Activated T-cell treated with anti-CD3 and anti-CD28 coated beads, Interleukin-2, amount 50 U/mL, for 1 hour (primary cell): ENCODE measurements at places on chromosomes 2 and 18.

DNA sequence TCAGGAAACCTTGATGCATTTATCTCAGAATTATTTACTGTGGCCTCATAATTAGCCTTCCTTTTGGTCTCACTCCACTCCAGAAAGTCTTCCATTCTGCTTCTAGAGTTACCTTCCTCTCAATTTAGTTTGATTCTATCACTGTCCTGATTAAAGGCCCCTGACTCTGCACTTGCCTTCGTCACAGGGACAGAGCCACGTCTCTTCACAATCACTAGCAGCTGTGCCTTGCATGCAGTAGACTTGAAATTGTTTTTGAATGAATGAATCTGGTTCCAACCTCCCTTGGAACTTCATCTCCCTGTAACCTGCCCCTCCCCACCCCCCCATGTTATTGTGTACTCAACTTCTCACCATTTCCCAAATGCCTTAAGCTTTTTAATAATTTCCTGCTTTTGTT lies 52.4 kb downstream of the OSBPL6 start:
- no peak for DNase-seq

- DNase-seq, result no peak
Measured at GRCh38 chr2:46655551-46656436, 176.4 kb downstream of the TMEM247 start.

DNA sequence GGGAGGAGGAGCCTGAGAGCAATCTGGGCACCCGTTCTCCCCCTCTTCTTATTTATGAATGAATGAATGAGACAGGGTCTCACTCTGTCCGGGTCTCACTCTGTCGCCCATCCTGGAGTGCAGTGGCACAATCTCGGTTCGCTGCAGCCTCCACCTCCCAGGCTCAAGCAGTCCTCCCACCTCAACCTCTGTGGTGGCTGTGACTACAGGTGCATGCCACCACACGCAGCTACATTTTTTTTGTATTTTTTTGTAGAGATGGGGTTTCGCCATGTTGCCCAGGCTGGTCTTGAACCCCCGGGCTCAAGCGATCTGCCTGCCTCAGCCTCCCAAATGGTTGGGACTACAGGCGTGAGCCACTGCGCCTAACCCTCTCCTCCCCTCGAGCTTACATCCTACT lies 198.4 kb downstream of the NEDD4L start:
- DNase-seq, result no peak

GRCh38 chr2:162244541-162245031 lies 1.3 kb upstream of the FAP start:
- DNase-seq, result no peak

DNA sequence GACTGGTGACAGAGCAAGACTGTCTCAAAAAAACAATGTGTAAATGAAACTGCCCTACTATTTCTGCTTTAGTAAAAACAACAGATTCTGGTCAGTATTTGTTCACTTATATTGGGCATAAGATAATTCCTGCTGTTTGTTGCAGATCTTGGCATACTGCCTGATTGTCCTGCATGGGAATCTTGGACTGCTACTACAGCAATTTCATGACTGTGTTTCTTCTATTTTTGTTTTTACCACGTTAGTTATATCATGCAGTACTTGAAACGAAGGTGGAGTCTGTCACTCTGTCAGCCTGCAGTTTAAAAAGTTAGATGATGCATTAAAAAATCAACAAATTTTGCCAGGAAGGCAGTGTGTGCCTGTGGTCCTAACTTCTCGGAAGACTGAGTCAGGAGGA lies 14.2 kb upstream of the CLASP1 start:
- DNase-seq, result no peak

DNA sequence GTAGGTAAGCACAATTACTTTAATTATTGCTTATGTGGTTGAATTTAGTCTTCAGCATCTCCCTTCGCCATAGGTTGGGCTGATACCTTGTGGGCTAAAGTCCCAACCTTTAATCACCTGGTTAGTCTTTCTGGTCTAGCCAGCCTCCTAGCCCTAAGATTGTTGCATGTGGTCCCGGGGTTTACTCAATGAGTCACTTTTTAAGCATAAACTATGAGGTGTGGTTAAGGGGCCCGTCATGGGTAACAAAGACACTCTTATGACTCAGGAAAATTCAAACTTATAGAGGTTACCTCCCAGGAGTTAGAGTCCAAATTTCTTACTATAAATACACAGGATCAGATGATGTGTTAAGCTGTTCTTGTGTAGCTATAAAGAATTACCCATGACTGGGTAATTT lies 841.6 kb downstream of the TRIB2 start:
- no peak for DNase-seq

GRCh38 chr2:118837621-118838020 lies 9.8 kb downstream of the EN1 start:
- DNase-seq, result no peak
